ENCODE measurements at places on chromosomes 7 and 10.
A peak's percentile ranks its signal among the peaks of the same experiment; 100 is the strongest.

GRCh38 chr10:14812271-14812670, 25.6 kb downstream of the CDNF start:
- DNase-seq, result no peak

- no peak for DNase-seq
Observed at GRCh38 chr10:125633517-125633999, 49.4 kb downstream of the TEX36 start.

- DNase-seq, result peak; percentile 90
Observed at GRCh38 chr10:112383325-112383724, 9.4 kb downstream of the ACSL5 start.

DNA sequence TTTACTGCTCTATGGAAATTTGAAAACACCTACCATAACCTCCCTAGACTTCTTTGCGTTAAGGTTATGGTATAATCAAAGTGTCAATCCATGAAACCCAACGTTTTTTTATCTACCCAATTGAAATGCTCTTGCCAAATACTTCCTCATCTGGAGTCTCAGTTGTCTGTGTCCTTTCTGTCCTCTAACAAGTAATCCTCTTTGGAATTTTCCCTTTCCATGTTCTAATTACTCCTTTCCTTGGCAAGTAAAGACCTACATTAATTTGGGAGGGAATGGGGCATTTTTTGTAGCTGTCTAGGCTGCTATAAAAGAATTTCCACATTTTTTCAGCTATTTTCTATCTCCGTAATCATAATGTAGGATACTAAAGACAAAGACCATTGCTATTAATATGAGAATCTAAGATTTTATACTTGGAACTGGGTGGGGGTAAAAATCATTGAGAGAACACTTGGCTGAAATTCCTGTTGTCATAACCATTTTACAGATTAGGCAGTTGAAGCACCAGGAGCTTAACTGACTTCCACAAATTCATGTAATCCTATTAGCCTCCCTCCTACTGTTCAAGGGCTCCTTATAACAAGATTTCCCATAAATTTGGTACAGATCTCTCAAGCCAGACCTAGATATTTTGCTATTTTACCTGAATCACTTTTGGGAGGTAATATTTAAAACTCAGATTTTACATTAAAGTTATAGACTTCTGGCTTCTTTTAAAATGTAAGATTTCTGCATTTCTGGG, 1307.6 kb downstream of the XPNPEP1 start:
- no peak for DNase-seq

- DNase-seq, result peak; percentile 81
Observed at GRCh38 chr10:25682203-25682851, 251.7 kb upstream of the MYO3A start.

- DNase-seq, result no peak
Observed at GRCh38 chr10:43231523-43232078, 35.3 kb downstream of the RASGEF1A start.

GRCh38 chr10:22649994-22650393, 64.4 kb downstream of the PIP4K2A start:
- DNase-seq, result no peak

DNA sequence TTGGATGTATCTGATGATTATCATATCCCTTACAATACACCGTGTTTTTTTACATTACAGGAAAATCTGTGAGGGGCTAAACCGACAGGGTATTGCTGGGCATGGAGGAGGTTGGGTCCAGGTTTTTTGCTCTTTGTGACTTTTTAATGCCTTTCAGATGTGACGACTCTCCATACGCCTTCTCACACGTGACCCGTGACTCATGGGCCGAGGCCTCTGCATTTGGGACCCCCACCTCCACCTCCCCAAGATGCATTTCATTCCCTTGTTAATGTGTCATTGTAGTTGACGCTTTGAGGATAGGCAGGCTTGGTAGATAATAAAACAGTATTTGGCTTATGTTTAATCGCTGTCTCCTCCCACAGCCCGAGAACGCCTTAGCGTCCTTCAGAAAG, 95.3 kb downstream of the CUX1 start:
- DNase-seq, result peak; percentile 90

DNA sequence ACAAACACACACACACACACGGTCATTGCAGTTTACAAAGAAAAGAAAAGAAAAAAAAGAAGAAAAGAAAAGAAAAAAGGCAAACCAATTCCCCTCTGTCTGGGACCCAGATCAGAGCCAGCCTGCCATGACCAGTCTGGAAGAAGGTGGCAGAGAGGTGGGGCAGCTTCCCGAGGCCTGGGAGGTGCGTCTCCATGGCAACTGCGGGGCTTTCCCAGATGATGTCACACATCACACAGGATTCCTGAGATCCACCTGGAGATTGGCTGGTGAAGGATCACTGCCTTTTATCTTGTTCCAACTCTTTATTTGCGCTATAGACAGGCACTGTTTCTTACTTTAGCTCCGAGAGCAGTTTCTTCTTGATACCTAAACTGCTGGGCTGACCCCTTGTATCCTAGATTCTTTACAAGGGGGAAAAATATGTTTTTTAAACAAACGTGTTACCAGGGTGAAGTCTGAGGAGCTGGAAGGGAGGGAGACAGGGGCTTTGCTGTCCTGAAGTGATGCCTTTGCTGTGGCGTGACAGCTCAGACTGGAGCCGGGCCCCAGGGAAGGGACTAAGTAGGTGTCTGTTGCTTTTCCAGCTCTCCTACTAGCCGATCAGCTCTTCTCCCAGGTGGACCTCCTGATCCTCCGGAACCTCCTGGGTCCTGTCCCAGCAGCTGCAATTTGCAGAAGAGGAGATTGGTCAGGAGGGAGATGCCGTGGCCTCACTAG, 298.5 kb downstream of the KLF6 start:
- DNase-seq, result peak; percentile 71

DNA sequence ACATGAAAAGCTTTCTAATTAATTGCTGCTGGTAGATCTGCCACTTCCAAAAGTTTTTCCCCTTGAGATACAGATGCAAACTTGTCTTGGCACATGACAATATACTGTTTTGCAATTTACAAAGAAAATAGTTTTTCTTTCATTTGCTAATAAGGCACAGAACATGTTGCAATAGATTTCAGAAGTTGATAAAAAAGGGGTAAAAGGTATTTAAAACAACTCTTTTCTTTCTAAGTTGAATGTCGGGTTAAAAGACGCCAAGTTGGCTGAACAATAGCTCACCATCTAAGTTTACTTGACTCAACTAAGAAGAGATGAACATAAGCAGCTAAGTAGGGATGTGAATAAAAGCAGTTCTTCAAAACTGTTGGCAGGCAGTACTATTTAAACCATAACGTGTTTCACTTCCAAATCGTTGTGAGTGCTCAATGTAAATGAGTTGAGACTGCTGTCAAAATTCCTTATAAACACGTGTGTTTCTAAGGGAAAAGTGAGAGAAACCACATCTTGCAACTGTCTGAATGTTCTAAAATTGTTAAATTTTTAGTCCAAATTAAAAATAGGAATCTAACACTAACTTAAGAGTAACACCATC, 14.5 kb upstream of the THSD7A start:
- DNase-seq, result peak; percentile 23

- DNase-seq, result no peak
Observed at GRCh38 chr7:151175793-151176311, 8.4 kb upstream of the GBX1 start.

- no peak for DNase-seq
Observed at GRCh38 chr10:103177123-103177522, 15.9 kb downstream of the NT5C2 start.

DNA sequence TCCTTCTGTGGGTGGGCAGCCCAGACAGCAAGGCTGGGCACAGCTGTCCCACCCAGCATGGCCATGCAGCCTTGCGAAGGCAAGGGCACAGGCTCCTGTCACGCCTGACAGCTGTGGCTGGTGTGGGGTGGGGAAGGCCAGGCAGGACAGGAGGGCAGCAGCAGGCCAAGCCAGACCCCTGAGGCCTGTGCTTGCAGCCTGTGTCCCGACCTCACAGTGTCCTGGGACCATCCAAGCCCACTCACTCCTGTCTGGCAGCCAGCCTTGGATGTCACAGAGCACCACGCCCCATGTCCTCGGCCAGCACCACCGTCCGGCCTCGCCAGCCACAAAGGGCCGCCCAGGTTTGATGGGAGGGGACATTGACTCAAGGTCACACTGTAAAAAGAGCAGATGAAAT, 85.5 kb upstream of the LRRC4 start:
- DNase-seq, result no peak

DNA sequence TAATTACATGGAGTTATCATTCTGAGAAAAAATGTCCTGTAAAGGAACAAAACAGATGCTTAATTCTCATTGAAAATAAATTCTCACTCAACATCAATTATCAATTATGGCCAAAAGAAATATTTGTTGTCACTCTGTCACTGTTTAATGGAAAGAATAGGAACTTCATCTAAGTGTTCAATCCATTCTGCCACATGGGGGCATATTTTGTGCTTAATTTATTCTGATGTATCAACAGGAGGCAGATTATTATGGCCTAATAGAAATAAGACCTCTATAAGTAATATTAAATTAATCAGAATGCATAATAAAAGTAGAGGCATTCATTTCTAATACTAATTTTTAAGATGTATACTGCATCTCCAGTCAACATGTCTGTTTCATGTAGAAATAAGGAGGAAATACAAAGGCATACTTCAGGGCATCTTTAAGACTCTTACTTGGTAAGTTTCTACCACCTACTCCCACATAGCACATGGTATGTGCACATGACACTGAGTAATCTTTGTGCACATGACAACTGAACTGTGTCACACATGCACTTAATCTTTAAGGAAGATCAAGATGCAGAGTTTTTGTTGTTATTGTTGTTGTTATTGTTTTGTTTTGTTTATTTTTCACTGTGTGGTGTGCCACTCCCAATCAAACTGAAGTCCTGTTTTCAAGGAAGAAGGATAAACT, 420.4 kb upstream of the SEMA3A start:
- peak; percentile 19 for DNase-seq

- no peak for DNase-seq
Observed at GRCh38 chr10:121926157-121926556, 1.7 kb downstream of the ATE1 start.

GRCh38 chr10:52855546-52856325, 83.2 kb upstream of the MBL2 start:
- no peak for DNase-seq

- peak; percentile 20 for DNase-seq
Observed at GRCh38 chr7:41786404-41786803, 83.5 kb upstream of the INHBA start.

- DNase-seq, result no peak
Observed at GRCh38 chr10:67011480-67011879, 85.6 kb downstream of the LRRTM3 start.

- DNase-seq, result no peak
Observed at GRCh38 chr7:147376192-147376591, 1214.4 kb upstream of the C7orf33 start.

DNA sequence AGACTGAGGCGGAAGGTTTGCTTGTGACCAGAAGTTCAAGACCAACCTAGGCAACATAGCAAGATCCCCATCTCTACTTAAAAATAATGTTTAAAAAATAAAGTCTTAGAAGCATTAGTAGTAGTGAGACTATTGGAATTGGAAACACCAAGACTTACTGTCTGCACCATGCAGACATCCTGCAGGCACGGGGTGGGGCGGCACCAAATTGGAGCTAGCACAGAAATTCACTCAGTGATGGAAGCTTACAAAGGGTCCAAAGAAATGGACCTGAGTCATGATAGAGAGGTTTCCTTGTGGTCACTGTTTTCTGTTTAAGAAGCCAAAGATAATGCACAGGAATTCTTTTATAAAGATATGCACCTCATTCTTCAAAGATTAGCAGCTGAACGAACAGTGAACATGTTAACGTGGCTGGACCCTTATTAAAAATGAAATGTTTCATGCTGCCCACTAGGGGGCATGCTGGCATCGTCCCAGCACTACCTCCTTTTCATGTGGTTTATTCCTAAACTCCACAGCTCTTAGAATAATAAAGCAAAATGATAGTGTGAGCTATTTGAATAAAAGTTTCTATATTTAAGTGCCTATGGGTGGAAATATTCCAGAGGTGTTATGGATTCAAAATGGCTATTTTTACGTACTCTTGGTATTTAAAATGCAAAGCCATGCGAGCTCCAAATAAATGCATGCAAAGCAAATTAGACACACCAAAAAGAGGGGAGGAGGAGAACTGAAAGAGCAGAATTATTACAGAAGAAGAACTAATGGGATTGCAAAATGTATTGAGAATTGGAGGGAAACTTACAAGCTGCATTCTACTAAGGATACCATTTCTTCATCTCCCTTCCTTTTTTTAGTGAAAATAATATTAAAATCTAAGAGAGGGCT, 28.6 kb downstream of the PDSS1 start:
- peak; percentile 60 for DNase-seq

GRCh38 chr7:108448584-108449505, 7.4 kb downstream of the NRCAM start:
- no peak for DNase-seq

- peak; percentile 63 for DNase-seq
Observed at GRCh38 chr10:92848441-92849233, at the start of gene EXOC6. EXOC6 (plus strand) TSS chr10:92848520; CDS start chr10:92848534, 14 bp downstream.

DNA sequence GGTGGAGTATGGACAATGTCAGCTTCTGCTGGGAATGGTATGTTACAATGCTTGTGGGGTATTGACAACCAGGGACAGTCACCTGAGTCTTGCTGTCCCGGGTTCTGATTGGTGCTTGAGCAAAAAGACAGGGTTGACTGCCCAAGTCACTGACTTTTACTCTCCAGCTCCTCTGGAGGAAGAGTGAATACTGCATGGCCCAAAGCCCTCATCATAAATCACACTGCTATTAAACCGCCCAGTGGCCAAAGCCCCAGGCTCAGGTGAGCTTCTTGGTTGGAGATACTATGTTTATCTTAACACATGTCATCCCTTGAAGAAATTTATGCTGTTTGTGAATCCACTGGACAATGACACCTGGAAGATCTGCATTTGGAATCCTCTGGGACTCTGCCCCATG, 90.0 kb upstream of the IGFBP3 start:
- no peak for DNase-seq

GRCh38 chr10:130389906-130390305, 253.7 kb downstream of the GLRX3 start:
- no peak for DNase-seq

GRCh38 chr10:71697938-71698709, 21.5 kb downstream of the C10orf105 start:
- DNase-seq, result no peak

- no peak for DNase-seq
Observed at GRCh38 chr7:36204044-36204663, 51.1 kb downstream of the EEPD1 start.

GRCh38 chr10:11636697-11637303, 25.4 kb upstream of the USP6NL start:
- peak; percentile 17 for DNase-seq

- peak; percentile 79 for DNase-seq
Observed at GRCh38 chr10:11058965-11059364, 41.3 kb downstream of the CELF2 start.

- peak; percentile 51 for DNase-seq
Observed at GRCh38 chr7:37198906-37199485, 249.7 kb downstream of the ELMO1 start.

DNA sequence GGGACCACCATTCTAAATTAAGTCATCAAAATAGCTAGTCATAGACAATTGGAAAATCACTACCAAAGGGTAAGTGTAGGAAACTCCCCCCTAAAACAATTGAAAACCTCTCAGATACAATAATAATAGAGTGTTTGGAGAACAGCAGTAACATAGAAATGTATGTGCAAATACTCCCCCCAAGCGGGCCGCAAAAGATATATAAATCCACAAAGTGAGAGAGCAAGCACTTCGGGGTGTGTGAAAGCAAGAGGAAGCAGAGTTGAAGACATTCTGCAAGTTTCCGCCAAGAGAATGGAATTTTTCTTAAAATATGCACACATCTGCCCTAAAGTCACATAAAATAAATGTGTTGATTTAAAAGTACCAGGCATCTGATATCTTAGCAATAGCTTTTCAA, 33.3 kb downstream of the CHCHD3 start:
- no peak for DNase-seq

- no peak for DNase-seq
Observed at GRCh38 chr10:49116509-49117375, 1.4 kb upstream of the VSTM4 start.

- no peak for DNase-seq
Observed at GRCh38 chr7:24891311-24891735, 88.7 kb downstream of the OSBPL3 start.
